ENCODE measurements at places on chromosomes 12 and 14. TPM values are rescaled to one million over a fixed set of nuclear protein-coding genes. Genes with fewer than 3 reads are reported as not detected.
A peak's percentile ranks its signal among the peaks of the same experiment; 100 is the strongest.

Gene ENDOU
- total RNA-seq = 0.12 TPM

Gene IAPP
- not detected for total RNA-seq

- H3K27me3 ChIP-seq = no peaks in the 10 kb centered on the region
- H3K4me3 ChIP-seq = peak overlapping the region; percentile 83
- DNase-seq = peak; percentile 57
- H3K27ac ChIP-seq = peak overlapping the region; percentile 49
Observed at GRCh38 chr14:105473677-105474482, 741 bp upstream of the CRIP2 start.

GRCh38 chr12:132115500-132115899 lies 28.6 kb downstream of the DDX51 start:
- DNase-seq = no peak
- H3K36me3 ChIP-seq = peaks cover 4% of the 10 kb centered on the region
- H3K27ac ChIP-seq = no peak overlapping the region
- no peaks in the 10 kb centered on the region for H3K4me1 ChIP-seq
- H3K4me3 ChIP-seq = no peak overlapping the region
- no peaks in the 10 kb centered on the region for H3K27me3 ChIP-seq

- no peaks in the 10 kb centered on the region for H3K36me3 ChIP-seq
- no peak overlapping the region for H3K4me3 ChIP-seq
- no peaks in the 10 kb centered on the region for H3K27me3 ChIP-seq
- no peak overlapping the region for H3K27ac ChIP-seq
- H3K4me1 ChIP-seq = no peaks in the 10 kb centered on the region
Observed at GRCh38 chr14:62329427-62329826, 567.2 kb downstream of the SNAPC1 start.

DNA sequence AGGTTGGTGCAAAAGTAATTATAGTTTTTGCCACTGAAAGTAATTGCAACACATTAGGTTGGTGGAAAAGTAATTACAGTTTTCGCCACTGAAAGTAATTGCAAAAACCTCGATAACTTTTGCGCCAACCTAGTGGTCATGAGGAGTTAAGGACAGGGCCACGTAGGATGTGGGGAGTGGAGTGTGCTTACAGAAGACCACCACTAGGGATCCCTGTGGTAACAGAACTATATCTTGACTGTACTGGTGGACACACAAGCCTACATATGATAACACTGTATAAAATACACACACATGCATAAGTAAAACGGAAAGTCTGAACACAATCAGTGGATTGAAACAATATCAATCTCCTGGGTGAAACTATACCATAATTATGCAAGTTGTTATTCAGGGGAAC lies 187.4 kb upstream of the ABCD2 start:
- peaks cover 5% of the 10 kb centered on the region for H3K4me1 ChIP-seq
- DNase-seq = no peak
- H3K27ac ChIP-seq = no peak overlapping the region
- peaks cover 3% of the 10 kb centered on the region for H3K36me3 ChIP-seq
- H3K4me3 ChIP-seq = no peak overlapping the region
- H3K27me3 ChIP-seq = no peaks in the 10 kb centered on the region

DNA sequence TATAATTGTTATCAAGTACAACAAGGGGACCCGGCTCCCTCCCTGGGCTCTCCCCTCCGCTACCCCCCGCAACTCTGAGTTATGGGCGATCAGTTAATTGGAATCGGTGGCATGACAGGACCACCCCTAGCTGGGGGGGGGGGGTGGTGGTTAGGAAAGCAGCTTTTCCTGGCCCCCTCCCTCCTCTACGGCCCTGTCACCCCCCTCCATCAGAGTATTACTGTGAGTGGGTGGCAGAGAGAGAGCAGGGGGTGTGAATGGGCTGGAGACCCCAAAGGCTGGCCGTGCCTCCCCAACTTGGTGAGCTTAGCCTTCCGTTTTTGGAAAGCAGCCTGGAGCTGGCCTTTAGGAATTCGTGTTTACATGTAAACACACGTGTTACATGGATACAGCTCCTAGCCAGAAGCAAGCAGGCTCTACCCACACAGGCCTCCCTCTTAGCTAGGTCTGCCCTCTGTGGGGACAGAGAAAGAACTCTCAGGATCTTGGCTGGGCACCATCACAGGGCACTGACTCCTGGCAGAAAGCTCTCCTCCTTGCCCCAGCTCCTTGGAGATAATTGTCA lies 1.1 kb upstream of the HOXC4 start:
- peaks cover 9% of the 10 kb centered on the region for H3K36me3 ChIP-seq
- H3K27ac ChIP-seq = no peak overlapping the region
- no peak for DNase-seq
